ENCODE measurements at places on chromosomes 1 and 21.

GRCh38 chr1:183089025-183089639 lies 65.9 kb downstream of the LAMC1 start:
- no peak for DNase-seq

DNA sequence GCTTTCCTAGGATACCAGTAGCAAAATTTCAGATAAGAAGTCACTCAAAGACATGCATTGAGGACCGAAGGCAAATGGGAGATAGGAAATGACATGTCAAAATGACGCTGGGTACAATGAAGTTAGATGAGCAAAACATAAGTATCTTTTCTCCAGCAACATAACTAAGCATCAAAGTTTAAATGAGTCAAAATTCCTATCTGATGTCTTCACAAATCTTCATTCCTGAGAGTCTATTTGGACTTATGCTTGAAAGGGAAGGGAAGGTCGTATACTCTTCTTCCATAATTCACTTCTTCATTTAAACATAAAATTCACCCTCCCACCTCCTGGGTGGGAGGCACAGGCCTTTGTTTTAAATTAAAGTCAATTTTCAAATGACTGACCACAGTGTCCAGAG lies 4.1 kb upstream of the TMEM81 start:
- no peak for DNase-seq

DNA sequence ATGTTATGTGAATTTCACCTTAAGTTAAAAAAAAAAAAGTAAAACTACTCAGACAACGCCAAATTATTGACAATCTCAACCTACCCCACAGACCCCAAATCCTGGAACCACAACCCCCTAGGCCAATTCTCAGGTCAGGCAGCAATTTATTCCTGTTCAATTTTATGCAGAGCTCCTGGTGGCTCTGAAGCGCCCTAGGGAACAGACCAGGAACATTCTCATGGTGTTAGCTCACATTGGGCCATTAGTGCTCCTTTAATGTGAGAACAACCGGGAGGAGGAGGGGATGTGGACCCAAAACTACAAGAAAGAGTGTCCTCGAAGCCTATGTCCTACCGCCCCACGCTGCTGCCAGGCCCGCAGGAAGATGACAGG lies 403 bp upstream of the PSEN2 start:
- no peak for DNase-seq

GRCh38 chr1:241362350-241362749 lies 5.3 kb upstream of the RGS7 start:
- no peak for DNase-seq

DNA sequence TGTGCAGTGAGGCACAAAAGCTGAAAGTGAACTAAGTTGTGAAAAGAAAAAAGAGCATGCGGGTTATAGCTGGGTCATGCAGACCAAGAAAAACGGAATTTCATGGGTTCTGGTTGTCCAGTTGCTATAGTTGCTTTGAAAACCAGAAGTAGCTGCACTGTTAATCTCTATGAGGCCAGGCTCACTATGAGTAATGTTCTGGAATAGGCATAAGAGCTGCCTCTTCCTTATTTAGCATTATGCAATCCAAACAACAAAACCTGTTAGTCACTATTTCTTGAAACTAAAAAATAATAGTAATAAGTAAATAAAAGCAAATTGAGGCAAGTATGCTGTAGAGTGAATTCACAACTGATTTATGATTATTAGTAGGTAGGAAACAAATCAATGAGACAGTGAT lies 1383.7 kb downstream of the MRPL39 start:
- DNase-seq = no peak

DNA sequence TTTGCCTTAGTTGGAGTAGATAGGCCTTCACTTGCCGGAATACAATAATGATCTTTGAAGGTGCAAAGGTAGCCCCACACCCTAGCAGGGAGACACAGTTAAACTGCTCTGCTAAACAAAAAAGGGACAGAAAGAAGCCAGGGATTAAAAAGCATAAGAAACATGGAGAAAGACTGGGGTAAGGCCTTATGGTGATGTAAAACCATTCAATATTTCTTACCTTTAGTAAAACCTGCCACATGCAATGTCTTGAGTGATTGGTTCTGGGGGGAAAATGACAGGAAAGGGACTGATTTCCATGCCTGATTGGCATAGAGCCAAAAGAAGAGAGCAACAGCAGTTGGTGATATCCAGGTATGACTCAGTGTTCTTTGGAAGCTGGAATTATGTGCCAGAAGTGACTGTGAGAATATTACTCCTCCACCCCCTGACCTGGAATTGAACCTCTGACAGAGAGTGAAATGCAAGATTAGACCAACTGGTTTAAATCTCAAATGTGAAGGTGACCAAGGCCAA lies 8.1 kb downstream of the DNASE2B start:
- no peak for DNase-seq

DNA sequence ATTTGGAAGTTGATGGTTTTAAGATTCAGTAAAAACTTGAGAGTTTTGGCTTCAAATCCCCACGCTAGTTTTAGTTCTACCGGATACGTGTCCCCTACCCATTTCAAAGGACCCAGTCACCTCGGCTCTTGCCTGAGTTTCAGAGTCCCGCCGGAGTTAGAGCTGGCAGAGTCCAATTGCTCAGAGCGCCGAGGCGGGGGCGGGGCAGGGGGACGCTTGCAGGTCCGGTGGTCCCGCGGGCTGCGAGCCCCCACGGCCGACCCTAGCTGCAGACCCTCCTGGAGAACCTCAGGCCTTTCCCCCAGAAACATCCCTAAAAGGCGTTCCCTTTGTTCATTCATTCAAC lies 765 bp upstream of the VPS45 start:
- peak; percentile 23 for DNase-seq

DNA sequence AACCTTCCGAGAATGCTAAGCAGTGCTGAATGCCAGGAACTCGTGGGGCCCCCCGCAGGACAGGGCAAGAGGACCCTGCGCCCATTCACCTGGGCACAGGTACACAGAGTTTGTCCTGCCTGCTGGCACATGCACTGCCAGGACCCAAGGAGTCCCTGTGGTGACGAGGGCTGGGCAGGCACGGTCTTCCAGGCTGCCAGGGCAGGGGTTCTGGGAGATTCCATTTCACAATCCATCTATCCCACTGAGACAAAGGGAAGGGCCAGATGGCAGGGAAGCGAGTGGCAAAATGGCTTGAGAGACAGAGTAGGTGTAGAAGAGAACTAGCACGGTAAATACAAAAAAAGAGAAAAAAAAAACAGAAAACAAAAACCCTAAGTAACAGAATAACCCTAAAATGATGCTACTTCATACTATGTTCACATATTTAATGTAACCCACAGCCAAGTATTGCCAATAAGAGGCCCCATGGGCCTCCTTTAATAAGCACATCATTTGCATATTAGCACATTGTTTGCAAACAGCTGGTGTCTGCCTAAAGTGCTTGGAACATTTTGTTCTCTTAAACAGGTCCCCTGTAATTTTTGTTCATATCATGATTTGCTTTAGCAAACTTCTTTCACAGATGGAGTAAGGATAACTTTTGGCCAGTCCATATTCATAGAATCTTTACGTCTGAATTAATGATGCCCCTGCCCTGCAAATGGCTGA lies 83.8 kb downstream of the STUM start:
- no peak for DNase-seq

- DNase-seq = no peak
Measured at GRCh38 chr1:55868026-55868425, 652.9 kb upstream of the USP24 start.

DNA sequence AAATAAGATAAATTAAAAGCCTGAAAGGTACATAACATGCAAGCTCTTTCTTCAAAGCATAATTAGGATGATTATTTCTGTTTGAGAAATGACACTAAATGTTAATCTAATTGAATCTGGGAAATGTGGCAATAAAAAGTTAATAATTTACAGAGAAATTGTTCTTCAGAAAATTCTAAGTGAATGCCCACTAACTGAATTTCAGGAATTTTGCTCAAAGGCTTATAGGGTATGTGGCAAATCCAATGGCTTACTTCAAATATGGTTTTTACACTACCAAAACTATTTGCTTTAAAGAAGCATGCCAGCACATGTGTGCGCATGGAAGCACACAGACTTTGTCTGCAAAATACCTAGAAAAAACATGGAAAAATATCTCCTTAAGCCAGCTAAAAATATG lies 186.6 kb upstream of the FOXD3 start:
- no peak for DNase-seq

DNA sequence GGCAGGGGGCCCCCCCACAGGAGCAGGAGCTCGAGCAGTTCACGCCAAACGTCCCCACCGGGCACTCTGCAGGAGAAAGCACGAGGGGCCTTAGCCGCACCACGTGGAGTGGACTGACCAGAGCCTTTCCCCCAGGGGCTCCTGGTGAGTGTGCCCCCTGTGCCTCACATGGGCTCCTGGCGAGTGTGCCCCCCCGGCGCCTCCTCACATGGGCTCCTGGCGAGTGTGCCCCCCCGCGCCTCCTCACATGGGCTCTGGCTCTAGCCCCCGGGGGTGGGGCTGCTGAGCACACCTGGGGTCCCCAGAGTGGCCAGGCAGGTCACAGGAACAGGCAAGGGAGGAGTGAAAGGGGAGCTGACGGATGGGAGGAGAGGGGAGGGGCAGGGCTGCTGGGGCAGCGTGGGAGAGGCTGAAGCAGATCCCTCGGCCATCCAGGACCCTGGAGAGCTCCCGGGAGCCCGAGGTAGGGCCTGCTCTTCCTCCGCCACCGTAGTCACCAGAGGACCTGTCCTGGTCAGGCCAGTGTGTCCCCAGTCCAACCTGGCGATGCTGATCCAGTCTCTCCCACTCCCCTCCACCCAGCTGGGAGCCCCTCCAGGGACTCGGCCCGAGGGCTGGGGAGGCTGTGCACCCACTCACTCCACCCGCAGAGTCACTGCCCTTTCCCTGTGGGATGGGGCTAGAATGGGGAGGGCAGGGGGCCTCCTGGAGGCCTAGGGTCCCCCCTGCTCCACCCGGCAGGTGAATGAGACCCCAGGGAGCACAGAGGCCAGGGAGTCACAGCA lies 47.6 kb downstream of the ARHGEF16 start:
- no peak for DNase-seq

- DNase-seq = no peak
Measured at GRCh38 chr1:231508941-231509340, 19.5 kb upstream of the TSNAX start.

- DNase-seq = no peak
Measured at GRCh38 chr1:98903726-98904125, 100.9 kb downstream of the PLPPR5 start.

GRCh38 chr1:179632868-179633267 lies 41.2 kb downstream of the TDRD5 start:
- DNase-seq = no peak

DNA sequence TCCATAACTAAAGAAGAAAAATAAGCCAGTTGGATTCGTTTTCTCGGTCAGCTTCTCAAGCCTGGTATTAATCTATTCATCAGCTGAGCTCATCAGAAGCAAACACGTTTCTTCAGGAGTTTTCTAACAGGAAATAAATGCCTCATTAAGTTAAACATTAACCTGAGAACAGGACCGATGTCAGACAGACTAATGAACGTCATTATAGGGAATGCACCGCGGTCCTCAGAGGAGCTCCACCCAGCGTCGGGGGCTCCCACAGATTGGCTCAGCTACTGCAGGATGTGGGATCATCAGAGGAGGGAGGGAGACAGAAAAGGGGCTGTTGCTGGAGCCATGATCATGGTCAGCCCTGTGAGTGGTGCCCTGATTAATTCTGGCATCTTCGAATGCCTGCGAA lies 615.4 kb downstream of the PTPRU start:
- no peak for DNase-seq

- DNase-seq = no peak
Measured at GRCh38 chr1:7533006-7533405, 238.1 kb upstream of the VAMP3 start.

- no peak for DNase-seq
Measured at GRCh38 chr1:198771563-198772153, 132.8 kb downstream of the PTPRC start.

- no peak for DNase-seq
Measured at GRCh38 chr1:97791251-97791650, 129.6 kb downstream of the DPYD start.

GRCh38 chr1:43552813-43553212 lies 22.1 kb downstream of the PTPRF start:
- no peak for DNase-seq

- DNase-seq = no peak
Measured at GRCh38 chr1:209780268-209780667, 4.1 kb downstream of the C1orf74 start.

DNA sequence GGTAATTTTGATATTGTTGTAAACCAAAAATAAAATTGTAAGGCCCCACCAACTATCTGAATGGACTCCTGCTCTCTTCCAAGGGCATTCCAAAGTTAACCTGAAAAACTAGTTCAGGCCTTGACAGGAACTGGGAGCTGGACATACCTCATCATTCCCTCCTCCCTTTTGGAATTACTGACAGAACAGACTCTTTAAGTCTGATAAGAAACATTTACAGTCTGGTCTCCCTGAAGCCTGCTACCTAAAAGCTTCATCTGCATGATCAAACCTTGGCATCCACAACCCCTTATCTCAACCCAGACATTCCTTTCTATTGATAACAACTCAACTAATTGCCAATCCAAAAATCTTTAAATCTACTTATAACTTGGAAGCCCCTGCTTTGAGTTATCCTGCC lies 123.8 kb downstream of the TLR5 start:
- DNase-seq = no peak

GRCh38 chr1:160197231-160197630 lies 6.9 kb downstream of the CASQ1 start:
- no peak for DNase-seq

GRCh38 chr1:157844089-157844830 lies 2.7 kb upstream of the CD5L start:
- DNase-seq = no peak

DNA sequence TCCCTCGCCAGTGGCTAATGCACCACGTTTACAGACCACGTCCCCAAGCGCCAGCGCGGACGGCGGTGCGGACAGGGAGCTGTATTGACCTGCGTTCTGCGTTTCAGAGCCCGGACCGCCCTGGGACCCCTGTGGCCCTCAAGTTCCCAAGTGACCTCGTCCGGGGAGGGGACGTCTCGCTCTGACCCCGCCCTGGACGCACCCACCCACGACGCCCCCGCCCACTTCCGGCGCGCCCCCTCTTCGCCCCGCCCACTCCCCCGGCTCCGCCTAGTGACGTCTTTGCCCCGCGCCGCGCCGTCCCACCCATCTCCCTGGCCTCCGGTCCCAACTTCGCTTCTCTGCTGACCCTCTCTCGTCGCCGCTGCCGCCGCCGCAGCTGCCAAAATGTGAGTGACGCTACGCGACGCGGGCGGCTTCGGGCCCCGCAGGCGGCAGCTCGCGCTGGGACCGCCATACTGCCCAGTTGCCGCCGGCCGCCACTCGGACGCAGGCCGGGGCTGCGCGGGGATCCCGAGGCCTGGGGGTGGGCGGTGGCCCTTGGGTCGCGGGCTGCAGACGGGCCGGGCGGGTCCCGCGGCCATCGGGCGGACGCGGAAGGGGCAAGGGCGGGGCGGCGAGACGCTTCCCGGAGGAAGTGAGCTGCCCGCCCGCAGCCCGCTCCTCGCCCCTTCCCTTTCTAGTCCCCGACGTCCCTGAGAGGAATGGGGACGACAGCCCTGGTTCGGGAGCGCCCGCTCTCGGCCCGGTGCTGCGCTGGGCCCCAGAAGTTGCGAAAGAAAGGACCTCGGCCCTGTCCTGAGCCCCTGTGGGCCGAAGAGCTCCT lies at the start of gene VAMP3:
Gene VAMP3, plus strand, starts transcription at position 300 of the 826 bp plus-strand sequence. Its CDS starts 88 bp downstream, at position 388.
- peak; percentile 74 for DNase-seq

- no peak for DNase-seq
Measured at GRCh38 chr1:53088616-53089300, 26.7 kb downstream of the PODN start.

Data from stimulated activated CD8-positive, alpha-beta memory T cell treated with anti-CD3 and anti-CD28 coated beads, Interleukin-7, amount 100 ng/mL, for 48 hours (primary cell).